Activated T-cell treated with anti-CD3 and anti-CD28 coated beads for 24 hours (primary cell): ENCODE measurements at places on chromosomes 7 and 10.

GRCh38 chr7:50851891-50852290, 69.2 kb upstream of the GRB10 start:
- no peak for DNase-seq

- no peak for DNase-seq
Observed at GRCh38 chr7:1121476-1121875, 33.6 kb downstream of the GPER1 start.

- no peak for DNase-seq
Observed at GRCh38 chr7:31204071-31204470, 136.5 kb downstream of the NEUROD6 start.

DNA sequence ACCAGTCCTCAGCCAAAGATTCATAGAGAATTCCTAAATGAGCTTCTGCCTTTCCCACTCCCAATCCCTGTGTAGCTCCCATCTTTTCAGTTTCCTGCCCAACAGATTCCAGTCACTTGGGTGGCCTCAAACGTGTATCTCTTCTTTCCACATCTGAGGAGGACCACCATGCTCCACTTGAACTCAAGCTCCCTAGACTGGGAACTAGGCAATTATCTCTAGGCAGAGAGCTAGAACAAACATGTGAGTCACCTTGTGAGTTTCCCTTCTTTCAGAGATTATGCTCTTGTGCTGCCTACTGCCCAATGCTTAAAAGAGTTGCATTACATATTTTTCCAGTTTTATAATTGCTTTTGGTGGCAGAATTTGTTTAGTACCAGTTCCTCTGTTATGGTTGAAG, 178.0 kb downstream of the MDFIC start:
- no peak for DNase-seq

DNA sequence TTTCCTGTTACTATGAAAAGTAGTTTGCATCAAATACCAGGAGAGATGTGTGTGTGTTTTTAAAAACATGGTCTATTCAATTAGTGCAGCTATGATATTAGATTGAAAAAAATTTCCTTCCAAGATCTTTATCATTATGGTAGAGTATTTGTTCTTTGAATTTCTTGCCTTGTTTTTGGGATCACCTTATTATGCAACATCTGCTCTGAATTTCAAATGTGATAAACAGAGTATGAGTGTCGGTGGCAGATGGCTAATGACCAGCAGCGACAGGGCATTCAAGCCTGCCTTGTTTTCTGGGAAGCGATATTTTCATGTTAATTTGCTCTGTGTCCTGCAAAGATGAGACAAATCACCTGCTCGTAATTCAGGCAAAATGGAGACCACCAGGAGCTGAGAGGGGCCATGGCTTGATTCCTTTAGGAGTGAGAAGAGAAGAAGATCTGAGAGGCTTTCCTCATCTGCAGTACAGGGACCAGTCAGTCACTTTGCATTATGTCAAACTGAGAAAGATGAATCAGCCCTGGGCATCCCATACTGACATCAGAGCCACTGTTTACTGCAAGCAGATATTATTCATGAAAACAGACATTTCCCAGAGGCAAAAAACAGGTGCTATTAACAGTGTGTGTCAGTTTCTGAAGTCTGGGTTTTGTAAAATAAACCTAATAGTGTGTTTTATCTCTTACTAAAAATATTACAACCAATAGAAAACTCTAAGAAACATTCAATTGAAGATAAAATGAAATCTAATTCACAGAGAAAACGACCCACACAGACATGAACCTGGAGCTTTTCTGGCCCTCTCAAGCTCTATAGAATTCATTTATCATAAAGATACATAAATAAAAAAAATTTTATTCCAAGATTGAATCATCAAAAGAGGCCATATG, 67.6 kb downstream of the CDK6 start:
- DNase-seq, result peak; percentile 31

- DNase-seq, result no peak
Observed at GRCh38 chr7:3436112-3436511, 135.1 kb downstream of the SDK1 start.

GRCh38 chr7:55657654-55658053, 85.4 kb upstream of the VOPP1 start:
- no peak for DNase-seq

DNA sequence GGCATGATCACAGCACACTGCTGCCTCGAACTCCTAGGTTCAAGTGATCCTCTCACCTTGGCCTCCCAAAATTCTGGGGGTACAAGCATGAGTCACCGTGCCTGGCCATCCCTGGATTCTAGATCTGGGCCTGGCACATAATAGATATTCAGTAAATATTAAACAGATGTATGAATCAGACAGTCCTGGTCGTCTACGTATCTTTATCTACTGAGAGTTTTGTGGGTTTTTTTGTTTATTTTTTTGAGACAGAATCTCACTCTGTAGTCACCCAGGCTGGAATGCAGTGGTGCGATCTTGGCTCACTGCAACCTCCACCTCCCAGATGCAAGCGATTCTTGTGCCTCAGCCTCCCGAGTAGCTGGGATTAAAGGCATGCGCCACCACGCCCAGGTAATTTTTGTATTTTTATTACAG, 24.3 kb upstream of the ITGB1 start:
- DNase-seq, result no peak

- no peak for DNase-seq
Observed at GRCh38 chr10:71343392-71343773, 24.3 kb downstream of the SLC29A3 start.

- DNase-seq, result no peak
Observed at GRCh38 chr10:24000271-24000813, 208.6 kb upstream of the KIAA1217 start.

DNA sequence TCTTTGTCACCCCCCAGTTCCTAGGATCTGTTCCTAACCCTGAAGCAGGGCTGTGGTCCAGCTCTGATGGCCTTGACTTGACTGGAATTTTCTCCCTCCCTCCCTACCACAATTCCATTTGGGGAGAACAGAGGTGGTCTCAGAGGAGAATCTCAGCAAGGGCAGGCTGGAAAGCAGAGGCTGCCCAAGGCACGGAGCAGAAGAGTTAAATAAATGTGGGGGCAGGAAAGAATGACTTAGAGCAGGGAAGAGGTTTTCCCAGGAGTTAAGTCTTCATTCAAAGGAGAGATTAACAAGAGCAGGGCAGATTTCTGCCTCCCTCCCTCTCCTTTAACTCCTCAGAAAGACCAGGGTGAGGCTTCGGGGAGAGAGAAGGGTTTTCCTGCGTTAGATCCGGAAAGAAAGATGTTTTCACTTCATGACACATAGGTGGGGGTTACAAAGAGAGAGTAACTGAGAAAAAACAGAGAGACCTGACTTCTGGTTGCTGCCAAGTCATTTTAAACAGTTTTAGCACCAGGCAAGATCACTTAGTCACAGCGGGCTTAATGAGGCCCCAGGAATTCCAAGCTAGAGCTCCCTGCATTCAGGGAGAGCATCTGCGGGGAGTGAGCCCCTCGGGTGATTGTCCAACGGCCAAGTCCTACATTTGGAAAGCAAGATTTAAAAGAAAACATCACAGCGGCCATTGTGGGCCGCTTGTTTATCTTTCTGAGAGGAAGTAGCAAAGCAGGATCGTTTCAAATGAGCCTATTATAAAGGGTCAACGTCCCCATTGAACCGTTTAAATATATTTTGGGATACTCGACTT, 78.7 kb downstream of the ARHGAP22 start:
- no peak for DNase-seq

DNA sequence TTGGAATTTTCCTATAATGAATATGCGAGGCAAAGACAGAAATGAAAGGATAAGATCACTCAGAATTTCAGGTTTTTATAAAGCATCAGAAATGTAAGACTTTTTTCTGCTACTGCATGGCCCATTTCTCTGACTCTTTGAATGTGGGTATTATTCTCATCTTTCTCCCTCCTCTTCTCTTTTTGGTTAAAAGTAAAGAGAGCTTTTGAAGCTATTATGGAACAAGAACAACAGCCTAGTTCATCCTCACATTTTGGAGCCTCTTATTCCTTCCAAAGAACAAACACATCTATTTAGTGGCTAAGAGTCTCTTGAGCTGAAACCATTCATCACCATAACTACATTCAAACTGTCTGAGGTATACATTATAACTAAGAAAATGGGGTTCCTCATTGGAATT, 19.4 kb upstream of the ATRNL1 start:
- DNase-seq, result no peak

GRCh38 chr10:109993551-109994330, 14.0 kb upstream of the ADD3 start:
- no peak for DNase-seq

DNA sequence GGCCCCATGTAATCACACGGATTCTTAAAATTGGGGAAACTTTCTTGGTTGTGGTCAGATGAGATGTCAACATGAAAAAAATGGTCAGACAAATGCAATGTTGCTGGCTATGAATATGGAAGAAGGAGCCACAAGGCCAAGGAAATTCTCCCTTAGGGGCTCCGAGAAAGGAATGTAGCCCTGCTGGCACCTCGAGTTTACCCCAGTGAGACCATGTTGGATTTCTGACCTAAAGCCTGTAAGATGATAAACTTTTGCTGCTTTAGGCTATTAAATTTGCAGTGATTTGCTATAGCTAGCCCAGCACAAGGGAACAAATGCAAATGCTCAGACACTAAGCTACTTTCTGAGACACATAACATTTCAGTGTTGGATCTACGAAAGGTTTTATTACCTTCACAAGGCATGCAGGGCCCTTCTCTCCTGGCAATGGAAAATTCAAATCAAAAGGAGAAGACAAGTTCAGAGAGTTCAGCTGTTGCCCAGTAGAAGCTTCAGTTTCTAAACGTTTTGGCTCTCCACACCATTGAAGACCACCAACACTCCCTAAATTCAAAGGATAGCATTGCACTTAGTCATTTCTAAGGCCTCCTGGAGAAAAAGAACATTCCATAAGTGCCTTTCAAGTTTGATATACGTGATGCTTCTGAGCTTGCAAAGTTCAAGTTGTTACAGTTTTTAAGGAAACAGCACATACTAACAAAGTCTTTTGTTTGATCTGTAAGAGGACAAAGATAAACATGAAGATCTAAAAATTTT, 23.4 kb downstream of the MCMBP start:
- no peak for DNase-seq

DNA sequence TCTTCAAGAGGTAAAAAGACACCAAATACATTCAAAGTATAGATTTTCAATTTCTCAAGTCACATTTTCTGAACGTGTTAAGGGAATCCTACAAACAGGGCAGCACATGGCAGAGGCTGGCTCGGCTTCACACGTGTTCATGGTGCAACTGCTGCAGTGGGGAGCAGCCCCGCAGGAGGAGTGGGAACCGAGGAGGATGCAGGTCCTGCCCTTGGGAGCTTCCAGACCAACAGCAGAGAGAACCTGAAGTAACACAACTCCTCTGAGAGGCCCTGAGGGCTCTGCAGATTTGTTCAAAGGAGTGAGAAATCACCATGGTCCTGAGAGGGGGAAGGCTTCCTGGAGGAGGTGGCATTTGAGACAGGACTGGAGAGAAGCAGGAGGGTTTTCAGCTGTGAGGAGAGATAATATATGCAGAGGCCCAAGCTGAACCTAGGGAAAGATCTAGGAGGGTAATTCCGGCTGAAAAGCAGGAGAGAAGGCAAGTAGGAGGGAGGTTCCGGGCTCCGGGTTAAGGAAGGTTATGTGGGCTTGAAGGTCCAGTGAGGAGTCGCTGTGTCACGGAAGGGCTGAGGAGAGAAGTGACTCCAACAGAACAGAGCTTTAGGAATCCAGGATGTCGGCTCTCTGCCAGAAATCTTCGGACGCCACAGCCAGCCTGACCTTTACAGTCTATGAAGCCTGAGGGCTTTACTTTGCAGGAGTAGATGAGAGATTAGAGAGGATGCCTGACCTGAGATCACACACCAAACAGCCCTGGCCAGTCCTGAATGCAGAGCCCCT, 77.5 kb downstream of the GPR26 start:
- DNase-seq, result no peak

GRCh38 chr10:129375912-129376311, 91.1 kb upstream of the MGMT start:
- no peak for DNase-seq

- no peak for DNase-seq
Observed at GRCh38 chr10:32981760-32982159, 23.7 kb upstream of the ITGB1 start.

DNA sequence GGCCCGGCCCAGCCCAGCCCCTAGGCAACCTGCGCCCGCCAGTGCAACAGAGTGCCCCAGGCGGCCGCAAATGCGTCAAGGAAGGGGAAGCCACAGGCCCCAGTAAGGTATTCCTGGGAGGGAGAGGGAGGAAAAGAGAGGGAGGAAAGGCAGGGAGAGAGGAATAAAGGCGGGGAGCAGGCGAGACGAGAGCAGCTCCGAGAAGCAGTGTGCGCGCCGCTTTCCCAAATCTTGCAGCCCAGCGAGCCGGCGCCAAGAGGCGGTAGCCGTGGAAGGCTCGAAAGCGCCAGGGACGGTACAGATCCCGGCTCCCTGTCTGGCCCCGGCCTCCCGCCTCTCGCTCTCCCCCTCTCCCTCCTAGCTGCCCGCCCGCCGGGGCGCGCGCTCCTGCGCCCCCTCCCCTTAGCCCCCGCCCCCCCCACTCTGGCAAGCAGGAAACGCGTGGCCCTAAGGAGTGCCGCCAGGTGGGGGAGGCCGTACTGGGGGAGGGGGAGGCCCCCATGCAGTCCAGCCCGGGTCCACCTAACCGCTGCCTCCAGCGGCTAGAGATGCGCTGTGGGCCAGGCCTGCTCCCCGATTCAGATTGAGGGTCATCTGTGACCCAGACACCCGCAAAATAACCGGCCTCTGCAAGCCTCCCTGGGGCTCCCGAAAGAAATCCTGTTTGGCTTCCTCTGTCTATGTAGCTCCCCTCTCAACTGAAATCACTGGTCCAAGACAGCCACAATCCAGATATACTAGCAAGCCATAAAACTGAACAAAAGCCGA, 4.3 kb downstream of the HOXA10 start:
- DNase-seq, result no peak

GRCh38 chr10:72637398-72637857, 11.5 kb upstream of the MICU1 start:
- DNase-seq, result no peak

GRCh38 chr10:28242555-28243204, 60.2 kb downstream of the MPP7 start:
- no peak for DNase-seq

- no peak for DNase-seq
Observed at GRCh38 chr7:27603813-27604212, 58.9 kb downstream of the HIBADH start.

- DNase-seq, result no peak
Observed at GRCh38 chr7:28900311-28900710, 57.8 kb downstream of the TRIL start.

GRCh38 chr7:71517940-71518699, 386.2 kb downstream of the GALNT17 start:
- DNase-seq, result no peak

DNA sequence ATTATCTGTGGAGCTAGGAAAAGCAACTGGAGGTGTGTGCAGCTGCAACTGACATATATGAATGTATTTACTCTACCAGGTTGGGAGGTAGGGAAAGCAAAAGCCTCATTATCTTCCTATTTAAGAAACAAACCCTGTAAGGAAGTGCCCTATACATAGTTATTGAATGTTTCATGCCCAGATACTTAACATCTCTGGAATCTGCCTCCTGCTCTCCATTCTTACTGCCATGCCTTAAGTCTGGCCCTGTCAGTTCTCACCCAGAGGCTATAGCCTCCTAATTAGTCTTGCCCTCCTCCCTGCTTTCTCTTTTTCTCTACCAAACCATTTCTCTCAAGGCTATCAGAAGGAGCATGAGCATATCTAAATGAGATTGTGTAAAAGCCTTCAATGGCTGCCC, 542.6 kb upstream of the LRRN3 start:
- no peak for DNase-seq

- DNase-seq, result no peak
Observed at GRCh38 chr7:133613250-133613790, 360.4 kb downstream of the EXOC4 start.
